ENCODE measurements at places on chromosomes 2 and 18.

GRCh38 chr2:215743066-215743465, 270.3 kb downstream of the MREG start:
- H3K36me3 ChIP-seq, result no peaks in the 10 kb centered on the region
- no peak for DNase-seq
- H3K4me3 ChIP-seq, result no peak overlapping the region
- no peaks in the 10 kb centered on the region for H3K4me1 ChIP-seq
- no peaks in the 10 kb centered on the region for H3K27me3 ChIP-seq

DNA sequence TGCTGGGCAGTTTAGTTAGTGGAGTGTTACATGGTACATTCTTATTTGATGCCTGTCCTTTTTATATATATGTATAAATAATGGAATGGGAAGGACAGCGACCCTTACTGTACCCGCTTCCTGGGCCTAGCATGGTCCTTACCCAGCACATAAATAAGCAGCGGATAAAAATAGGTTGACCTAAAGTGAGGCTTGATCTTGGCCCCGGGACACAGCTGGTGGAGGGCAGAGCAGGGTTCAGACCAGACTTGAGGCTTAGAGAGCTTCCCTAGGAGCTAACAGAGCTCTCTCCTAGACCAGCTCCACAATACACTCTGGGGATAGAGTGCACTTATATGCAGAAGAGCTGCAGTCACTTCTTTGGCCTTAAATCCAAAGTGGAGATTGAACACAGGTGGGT, 46.9 kb upstream of the RPL31 start:
- no peaks in the 10 kb centered on the region for H3K27me3 ChIP-seq
- peaks cover 17% of the 10 kb centered on the region for H3K4me1 ChIP-seq
- H3K36me3 ChIP-seq, result peaks cover 13% of the 10 kb centered on the region
- H3K4me3 ChIP-seq, result no peak overlapping the region

DNA sequence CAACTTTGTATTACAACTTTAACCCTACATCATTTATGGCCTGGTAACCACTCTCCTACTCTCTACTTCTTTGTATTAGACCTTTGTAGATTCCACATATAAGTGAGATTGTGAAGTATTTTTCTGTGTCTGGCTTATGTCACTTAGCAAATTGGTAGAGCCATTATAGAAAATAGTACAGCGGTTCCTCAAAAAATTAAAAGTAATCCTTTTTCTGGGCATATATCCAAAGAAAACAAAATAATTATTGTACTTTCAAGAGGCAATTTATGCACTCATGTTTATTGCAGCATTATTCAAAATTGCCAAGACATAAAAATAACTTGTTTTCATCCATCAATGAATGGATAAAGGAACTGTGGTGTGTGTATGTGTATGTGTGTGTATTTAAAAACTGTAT, 537.5 kb upstream of the FSIP2 start:
- H3K36me3 ChIP-seq, result no peaks in the 10 kb centered on the region
- DNase-seq, result no peak
- no peak overlapping the region for H3K4me3 ChIP-seq

- peak overlapping the region; percentile 28 for H3K27ac ChIP-seq
- H3K36me3 ChIP-seq, result no peaks in the 10 kb centered on the region
- no peaks in the 10 kb centered on the region for H3K27me3 ChIP-seq
- H3K4me1 ChIP-seq, result no peaks in the 10 kb centered on the region
- DNase-seq, result peak; percentile 70
Measured at GRCh38 chr18:58847383-58848071, 17.1 kb upstream of the ZNF532 start.

DNA sequence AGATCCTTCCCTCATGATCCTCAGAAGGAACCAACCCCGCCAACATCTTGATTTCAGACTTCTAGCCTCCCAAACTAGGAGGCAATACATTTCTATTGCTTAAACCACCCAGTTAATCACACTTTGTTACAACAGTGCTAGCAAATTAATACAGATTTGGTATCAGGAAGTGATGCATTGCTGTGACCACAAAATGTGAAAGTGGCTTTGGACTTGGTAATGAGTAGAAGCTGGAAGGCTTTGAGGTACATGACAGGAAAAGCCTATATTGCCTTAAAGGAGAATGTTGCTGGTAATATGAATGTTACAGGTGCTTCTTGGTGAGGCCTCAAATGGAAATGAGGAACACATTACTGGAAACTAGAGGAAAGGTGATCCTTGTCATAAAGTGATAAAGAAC, 260.3 kb downstream of the SATB2 start:
- H3K4me1 ChIP-seq, result no peaks in the 10 kb centered on the region
- H3K36me3 ChIP-seq, result no peaks in the 10 kb centered on the region
- no peak overlapping the region for H3K27ac ChIP-seq
- H3K4me3 ChIP-seq, result no peak overlapping the region
- DNase-seq, result no peak

- H3K27ac ChIP-seq, result no peak overlapping the region
- no peak for DNase-seq
- H3K4me1 ChIP-seq, result peaks cover 10% of the 10 kb centered on the region
- no peaks in the 10 kb centered on the region for H3K27me3 ChIP-seq
- H3K36me3 ChIP-seq, result no peaks in the 10 kb centered on the region
Measured at GRCh38 chr2:33131749-33132148, 185.0 kb downstream of the LTBP1 start.

GRCh38 chr18:3935305-3935704, 485.3 kb downstream of the TGIF1 start:
- DNase-seq, result no peak
- H3K27ac ChIP-seq, result no peak overlapping the region
- no peaks in the 10 kb centered on the region for H3K36me3 ChIP-seq
- no peaks in the 10 kb centered on the region for H3K27me3 ChIP-seq

DNA sequence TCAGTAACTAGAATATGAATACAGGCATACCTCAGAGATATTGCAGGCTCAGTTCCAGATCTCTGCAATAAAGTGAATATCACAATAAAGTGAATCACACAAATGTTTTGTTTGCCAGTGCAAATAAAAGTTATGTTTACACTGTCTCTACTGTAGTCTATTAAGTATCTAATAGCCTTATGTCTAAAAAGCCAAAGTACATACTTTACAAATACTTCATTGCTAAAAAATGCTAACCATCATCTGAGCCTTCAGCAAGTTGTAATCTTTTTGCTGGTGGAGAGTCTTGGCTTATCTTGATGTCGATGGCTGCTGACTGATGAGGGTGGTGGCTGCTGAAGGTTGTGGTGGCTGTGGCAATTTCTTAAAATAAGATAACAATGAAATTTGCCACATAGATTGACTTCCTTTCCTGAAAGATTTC, 159.4 kb downstream of the MYO1B start:
- no peaks in the 10 kb centered on the region for H3K4me1 ChIP-seq
- H3K27ac ChIP-seq, result no peak overlapping the region
- peaks cover 15% of the 10 kb centered on the region for H3K36me3 ChIP-seq
- DNase-seq, result no peak
- no peaks in the 10 kb centered on the region for H3K27me3 ChIP-seq
- no peak overlapping the region for H3K4me3 ChIP-seq

DNA sequence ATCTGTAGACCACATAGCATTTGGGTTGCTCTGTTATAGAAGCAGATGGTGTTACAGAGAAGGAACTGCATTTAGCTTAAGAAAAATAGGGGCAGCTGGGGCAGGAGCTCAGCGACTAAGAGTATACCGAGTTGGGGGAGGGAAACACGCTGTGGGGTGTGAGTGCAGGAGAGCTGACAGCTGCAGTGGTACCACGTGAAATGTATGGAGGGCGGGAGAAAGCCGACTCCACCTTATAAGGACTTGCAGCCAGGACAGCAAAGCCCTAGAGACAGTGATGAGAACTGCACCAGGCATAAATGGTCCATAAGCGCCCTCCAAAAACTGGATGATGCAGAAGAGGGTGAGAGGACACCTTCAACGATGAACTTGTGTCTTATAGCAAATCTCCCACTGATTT, 237.6 kb downstream of the PRKCE start:
- H3K4me1 ChIP-seq, result peaks cover 90% of the 10 kb centered on the region
- no peaks in the 10 kb centered on the region for H3K27me3 ChIP-seq
- H3K27ac ChIP-seq, result peak overlapping the region; percentile 65
- no peak overlapping the region for H3K4me3 ChIP-seq

- no peaks in the 10 kb centered on the region for H3K27me3 ChIP-seq
- peaks cover 44% of the 10 kb centered on the region for H3K4me1 ChIP-seq
- DNase-seq, result peak; percentile 37
- no peak overlapping the region for H3K4me3 ChIP-seq
Measured at GRCh38 chr2:109676346-109676902, 62.3 kb downstream of the SOWAHC start.

DNA sequence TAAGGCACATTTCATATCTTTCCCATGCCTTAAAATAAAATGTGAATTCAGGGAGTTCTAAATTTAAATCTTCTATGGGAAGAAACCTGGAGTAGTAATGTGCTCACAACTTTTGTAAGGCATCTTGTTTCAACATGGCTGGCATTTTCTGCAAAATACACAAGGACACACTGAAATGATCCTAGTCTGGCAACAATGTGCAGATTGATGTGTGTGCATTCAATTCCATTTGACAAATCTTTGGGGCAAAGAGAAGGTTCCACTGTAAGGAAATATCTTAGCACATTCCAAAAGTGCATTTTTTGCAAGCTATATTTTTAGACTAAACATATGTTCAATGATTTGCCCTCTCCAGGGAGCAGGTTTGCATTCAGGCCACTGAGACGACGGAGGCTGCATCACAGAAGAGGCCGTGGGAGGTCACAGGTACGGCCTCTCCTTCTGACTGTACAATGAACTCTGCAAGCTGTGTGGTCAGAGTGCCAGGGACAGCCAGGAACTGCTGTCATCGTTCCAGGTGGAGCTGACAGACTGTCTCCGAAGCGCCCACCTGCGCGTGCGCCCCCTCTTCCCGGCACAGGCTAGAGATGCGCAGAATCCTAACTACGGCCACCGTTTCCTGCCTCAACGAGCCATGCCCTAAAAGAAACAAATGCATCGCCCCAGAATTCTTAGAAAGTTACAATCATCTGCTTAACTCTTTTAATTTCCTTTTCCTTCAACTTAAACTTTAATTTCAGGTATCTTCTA, 149.2 kb upstream of the POU3F3 start:
- no peaks in the 10 kb centered on the region for H3K4me1 ChIP-seq
- DNase-seq, result no peak
- H3K4me3 ChIP-seq, result no peak overlapping the region
- peaks cover 4% of the 10 kb centered on the region for H3K27me3 ChIP-seq

DNA sequence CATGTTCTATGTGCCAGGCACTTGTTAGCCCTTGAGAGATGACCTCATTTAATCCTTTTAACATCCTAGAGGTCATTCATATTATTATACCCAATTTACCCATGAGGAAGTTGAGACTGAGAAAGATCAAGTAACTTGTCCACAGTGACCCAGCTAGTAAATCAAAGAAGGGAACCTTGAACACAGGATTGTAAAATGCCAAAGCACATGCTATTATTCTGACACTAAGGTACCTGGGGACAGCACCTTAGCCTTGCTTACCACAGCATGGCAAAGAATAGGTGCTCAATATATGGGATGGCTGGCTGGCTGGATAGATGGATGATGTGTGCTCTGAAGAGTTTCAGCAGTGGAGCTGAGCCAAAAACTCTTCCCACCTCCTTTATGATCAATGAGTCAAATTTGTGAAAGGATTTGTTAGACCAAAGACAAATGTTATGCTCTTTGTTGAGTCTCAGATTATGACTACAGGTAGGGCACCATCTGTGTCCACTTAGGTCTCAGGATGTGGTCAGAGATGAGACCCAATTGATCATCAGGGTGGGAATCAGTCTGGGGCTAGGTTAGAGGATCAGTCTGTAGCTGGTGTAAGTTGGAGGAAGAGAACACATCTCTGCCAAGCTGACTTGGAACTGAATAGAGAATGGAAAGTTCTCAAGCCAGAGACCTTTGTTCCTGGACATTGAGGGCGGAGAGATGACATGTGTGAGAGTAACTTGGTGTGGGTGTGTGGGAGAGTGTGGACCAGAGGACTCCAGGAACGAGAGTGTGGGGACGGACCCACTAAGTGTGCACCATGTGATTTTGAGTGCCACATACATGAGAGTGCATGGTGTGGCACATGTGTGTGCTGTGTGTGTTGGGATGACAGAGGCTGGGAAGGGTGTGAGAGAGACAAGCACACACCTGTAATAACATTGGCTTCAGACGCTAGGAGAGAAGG, 16.3 kb upstream of the PKDCC start:
- no peak for DNase-seq
- no peak overlapping the region for H3K27ac ChIP-seq
- H3K36me3 ChIP-seq, result no peaks in the 10 kb centered on the region
- H3K4me3 ChIP-seq, result no peak overlapping the region
- no peaks in the 10 kb centered on the region for H3K4me1 ChIP-seq

All from stomach (tissue), 19 donors.